ENCODE measurements at places on chromosomes 4 and X.

DNA sequence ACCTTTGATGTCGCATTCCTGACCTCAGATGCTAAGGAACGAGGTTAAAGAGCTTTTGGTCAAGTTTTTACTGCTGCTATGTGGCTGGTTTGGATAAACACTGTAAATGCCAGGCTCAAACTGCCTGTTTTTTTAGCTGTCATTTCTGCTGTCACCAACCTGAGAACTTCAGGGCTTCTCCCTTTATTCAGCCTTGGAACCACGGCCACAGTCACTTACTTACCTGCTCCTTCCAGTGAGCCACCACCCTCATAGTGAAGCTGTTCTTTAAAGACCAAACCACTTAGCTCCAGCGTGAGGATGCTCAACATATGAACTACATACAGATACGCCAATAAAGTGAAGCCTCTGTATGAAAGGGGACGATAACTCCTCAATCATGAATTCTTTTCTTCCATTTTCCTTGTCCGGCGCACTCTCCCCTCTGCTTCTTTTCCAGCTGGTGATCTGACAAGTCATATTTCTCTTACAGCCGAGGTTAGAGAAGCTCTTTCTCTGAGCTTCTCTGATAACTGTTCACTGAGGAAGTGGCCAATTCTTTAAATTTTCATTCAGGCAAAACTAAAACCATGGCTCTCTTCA is 152.8 kb upstream of the ANK2 start:
- no peak for DNase-seq

- no peak for DNase-seq
Observed at GRCh38 chrX:73289039-73289438, 74.4 kb upstream of the NAP1L2 start.

GRCh38 chr4:148632476-148632875 is 190.3 kb upstream of the NR3C2 start:
- no peak for DNase-seq

DNA sequence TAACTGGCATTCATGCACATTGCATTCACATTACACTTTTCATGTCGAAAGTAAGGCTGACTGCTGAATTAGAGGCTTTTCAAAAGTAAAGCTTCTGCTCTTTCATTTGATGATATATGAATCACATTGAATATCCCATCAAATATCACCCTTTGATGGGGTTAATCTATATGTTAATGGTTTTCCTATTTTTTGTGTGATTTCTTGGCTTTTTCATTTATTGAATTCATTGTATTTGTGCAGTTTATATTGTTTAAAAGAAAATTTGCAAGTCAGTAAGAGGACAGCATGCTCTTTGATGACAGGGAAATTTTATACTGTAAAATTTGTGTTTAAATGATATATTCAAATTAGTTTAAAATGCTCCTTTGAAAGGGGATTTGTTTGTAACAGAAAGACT is 344.1 kb downstream of the PCDH10 start:
- no peak for DNase-seq

DNA sequence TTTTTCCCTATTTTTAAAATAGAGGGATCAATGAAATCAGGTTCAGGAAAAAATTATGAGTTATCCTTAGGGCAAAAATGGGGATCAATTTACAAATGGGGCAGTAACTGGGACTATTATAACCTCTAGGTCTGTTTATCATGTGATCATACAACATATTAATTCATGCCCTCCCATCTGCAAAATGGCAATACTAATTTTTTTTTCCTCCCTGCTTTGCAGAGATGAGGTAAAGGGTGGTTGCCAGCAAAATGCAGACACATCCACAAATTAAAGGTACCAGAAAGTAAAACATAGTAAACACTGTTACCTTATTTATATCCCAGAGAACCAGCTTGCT is 467 bp downstream of the HSD17B11 start:
- DNase-seq, result no peak

- DNase-seq, result no peak
Observed at GRCh38 chr4:1413204-1413663, 7.0 kb upstream of the NKX1-1 start.

- DNase-seq, result no peak
Observed at GRCh38 chr4:126752126-126752525, 880.6 kb upstream of the INTU start.

DNA sequence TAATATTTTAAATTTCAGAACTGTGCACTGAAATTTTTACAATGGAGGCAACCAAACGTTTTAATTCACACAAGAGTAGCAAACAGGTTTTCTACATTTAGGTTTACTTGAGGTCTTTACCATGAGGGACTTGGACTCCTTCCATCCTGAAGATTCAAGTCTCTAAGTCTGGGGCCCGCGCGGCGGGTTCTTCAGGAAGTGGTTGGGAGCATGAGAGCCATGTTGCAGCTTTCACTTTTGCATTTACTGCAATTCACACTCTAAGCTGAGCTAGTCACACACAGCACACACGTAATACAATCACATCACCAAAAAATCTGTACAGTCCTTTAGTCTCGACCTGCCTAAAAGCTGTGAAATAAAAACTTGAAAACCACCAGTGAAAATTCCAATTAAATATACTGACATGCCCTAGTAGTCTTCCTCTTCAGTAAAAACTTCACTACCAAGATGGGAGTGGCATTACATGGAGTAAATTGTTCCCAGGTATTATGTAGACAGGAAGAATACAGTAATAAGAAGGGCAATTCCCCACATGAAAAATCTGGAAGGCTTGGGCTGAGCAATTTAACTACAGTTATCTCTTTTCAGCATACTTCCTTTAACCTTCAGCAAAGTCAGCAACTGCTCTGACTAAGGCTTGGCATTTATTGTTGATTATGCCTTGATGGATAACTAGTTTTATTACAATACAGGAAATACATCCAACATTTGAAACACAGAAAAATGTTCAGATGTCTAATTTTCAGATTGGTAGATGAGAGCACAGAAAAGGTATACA is 571.1 kb upstream of the DIPK2B start:
- peak; percentile 36 for DNase-seq

DNA sequence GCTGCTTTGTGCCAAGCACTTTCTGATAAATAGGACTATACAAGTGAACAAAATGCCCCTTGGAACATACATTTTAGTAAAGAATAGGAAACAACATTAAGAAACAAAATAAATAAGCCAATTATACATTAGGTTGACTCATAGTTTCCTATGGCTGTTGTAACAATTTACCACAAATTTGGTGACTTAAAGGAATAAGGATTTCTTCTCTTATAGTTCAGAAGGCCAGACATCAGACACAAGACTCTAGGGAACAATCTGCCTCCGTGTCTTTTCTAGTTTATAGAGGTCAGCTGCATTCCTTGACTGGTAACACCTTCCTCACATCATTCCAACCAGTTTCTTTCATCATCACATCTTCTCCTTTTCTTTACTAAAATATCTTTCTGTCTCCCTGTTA is 235.9 kb upstream of the PCDH18 start:
- peak; percentile 62 for DNase-seq

DNA sequence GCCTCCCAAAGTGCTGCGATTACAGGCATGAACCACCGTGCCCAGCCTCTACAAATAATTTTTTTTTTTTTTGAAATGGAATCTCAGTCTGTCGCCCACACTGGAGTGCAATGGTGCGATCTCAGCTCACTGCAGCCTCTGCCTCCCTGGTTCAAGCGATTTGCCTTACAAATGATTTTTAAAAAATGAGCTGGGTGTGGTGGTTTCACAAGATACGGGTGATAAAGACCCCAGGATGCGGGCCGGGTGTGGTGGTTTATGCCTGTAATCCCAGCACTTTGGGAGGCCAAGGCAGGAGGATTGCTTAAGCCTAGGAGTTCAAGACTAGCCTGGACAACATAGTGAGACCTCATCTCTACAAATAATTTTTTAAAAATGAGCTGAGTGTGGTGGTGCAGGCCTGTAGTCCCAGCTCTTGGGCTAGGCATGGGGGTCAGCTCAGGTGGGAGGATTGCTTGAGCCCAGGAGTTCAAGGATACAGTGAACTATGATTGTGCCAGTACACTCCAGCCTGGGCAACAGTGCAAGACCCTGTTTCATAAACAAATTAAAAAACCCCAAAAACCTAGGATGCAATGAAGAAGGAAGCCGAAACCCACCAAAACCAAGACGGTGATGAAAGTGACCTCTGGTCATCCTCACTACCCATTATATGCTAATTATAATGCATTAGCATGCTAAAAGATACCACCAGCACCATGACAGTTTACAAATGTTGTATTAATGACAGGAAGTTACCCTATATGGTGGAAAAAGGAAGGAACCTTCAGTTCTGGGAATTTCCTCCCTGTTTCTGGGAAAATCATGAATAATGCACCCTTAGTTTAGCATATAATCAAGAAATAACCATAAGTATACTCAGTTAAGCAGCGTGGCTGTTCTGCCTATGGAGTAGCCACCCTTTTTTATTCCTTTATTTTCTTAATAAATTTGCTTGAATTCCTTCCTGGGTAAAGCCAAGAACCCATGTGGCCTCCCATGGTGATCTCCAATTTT is 27.7 kb downstream of the PDGFRA start:
- no peak for DNase-seq

DNA sequence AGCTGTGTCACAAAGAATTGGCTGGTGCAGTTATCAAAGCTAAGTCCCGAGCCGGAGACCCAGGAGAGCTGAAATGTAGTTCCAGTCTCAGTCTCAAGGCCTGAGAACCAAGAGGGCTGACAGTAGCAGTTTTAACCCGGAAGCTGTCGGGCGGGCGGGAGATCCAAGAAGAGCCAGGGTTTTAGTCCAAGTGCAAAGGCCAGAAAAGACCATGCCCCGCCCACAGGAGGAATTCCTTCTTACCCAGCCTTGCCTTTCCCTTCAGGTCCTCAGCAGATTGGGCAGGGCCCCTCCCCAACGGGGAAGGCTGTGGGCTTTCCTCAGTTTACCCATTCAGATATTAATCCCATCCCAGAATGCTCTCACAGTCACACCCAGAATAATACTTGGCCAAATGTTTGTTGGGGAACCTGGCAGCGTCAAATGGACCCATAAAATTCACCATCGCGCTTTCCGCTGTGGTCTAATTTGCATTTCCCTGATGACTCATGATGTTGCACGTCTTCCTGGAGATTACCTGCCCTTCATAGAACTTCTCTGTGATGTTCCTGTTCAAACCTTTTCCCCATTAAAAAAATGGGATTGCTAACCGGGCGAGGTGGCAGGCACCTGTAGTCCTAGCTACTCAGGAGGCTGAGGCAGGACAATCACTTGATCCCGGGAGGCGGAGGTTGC is 16.2 kb downstream of the MAEA start:
- no peak for DNase-seq

DNA sequence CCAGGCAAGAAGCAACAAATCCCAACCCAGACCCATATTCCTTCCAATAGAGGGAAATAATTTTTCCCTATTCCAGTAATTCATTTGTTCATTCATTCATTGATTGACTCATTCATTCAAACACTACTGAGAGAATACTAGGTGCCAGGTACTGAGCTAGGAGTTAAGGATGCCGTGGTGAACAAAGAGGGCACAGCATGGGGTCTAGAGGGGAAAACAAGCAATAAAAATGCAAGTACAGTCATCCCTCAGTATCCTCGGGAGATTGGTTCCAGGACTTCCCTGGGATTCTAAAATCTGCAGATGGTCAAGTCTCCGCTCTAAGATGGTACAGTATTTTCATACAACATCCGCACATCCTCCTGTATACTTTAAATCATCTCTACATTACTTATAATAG is 18.7 kb downstream of the RASGEF1B start:
- DNase-seq, result no peak

- DNase-seq, result no peak
Observed at GRCh38 chr4:168200685-168201084, 108.3 kb downstream of the ANXA10 start.

- no peak for DNase-seq
Observed at GRCh38 chr4:8201321-8201781, 2.3 kb downstream of the SH3TC1 start.

DNA sequence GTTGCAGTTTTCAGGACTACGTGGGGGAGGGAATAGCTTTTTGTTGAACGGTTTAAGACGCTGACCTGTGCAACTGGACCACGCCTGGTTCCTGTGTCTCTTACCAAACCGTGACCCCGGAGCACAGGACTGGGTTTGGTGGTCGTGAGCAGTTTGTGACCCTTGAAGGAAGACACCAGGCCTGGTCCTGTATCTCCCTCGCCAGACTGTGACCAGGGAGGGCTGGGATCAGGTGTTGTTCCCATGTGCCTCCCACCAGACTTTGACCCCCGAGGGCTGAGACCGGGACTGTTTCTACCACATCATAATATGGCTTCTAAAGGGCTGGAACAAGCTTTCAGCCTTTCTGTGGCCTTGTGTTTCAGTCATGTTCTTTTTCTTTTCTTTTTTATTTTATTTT is 683 bp downstream of the EBP start:
- DNase-seq, result no peak

- no peak for DNase-seq
Observed at GRCh38 chr4:152956650-152957436, 20.7 kb downstream of the FHDC1 start.

- peak; percentile 25 for DNase-seq
Observed at GRCh38 chrX:43970528-43970927, 2.7 kb downstream of the NDP start.

DNA sequence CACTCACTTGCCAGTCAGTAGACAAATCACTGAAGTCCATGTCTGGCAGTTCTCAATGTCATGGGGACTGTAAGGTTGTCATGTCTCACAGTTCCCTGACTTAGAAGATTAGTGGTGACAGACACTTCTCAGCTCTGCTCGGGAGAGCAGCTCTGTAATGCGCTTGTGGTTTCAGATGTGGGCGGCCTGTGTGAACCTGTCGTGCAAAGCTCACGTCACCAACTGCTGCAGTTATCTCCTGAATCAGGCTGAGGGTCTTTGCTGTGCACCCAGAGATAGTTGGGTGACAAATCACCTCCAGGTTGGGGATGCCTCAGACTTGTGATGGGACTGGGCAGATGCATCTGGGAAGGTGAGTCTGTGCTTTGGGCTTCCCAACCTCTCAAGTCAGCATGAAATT is at the start of gene IL9R:
IL9R (plus strand) TSS at position 261 of the 400 bp plus-strand sequence; CDS start at position 325, 64 bp downstream.
- DNase-seq, result no peak

- no peak for DNase-seq
Observed at GRCh38 chrX:38595801-38596200, 34.5 kb downstream of the TSPAN7 start.

- DNase-seq, result no peak
Observed at GRCh38 chrX:56397636-56398035, 165.5 kb downstream of the KLF8 start.

- no peak for DNase-seq
Observed at GRCh38 chrX:117835034-117835433, 281.6 kb downstream of the KLHL13 start.

GRCh38 chr4:107935246-107935645 is 3.9 kb downstream of the CYP2U1 start:
- no peak for DNase-seq

GRCh38 chr4:26105337-26105736 is 191.3 kb downstream of the SMIM20 start:
- no peak for DNase-seq

DNA sequence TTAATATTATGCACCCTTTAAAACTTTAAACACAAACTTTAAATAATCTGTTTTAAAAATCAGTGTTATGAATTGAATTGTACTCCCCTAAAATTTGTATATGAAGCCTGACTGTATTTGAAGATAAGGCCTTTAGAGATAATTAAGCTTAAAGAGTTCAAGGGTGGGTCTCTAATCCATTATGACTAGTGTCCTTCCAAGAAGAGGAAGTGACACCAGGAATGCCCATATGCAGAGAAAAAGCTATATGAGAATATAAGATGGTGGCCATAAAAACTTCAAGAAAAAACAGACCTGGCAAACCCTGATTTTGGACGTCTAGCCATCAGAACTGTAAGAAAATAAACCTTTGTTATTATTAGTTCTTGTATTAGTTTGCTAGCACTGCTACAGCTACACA is 29.0 kb downstream of the UGT2A2 start:
- no peak for DNase-seq
